ENCODE measurements at places on chromosomes 12 and 14.

GRCh38 chr14:87508333-87508732, 484.6 kb downstream of the GALC start:
- no peak for DNase-seq

DNA sequence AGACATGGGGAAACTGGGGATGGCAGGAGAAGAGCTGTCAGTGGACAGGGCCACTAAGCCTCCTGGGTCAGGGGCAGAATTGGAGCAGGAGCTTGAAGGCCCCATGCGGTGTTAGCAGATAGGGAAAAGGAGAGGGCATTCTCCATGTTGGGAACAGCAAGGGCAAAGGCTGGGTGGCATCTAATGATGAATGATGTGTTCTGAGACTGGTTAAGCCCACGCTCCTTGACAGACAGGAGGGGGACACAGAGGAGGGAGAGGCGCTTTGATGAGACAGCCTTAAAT, 63.0 kb downstream of the CLMN start:
- no peak for DNase-seq

DNA sequence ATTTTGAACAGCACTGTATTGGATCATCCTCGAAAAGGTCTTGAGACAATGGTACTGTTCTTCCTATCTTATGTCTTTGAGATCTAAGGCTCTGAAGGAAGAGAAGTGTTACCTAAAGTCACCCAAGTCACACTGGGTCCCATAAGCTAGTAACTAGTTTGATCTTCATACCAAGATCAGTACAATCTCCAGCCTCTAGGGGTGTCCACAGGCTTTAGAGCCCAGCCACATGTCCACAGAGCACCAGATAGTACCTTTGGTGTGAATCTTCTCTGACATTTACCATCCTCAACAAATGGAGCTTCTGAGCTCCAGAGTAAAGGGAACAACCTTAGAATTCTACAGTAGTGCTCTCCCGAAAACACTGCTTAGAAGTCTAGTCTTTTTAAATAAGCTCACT, 78.7 kb downstream of the KSR2 start:
- DNase-seq, result peak; percentile 9

DNA sequence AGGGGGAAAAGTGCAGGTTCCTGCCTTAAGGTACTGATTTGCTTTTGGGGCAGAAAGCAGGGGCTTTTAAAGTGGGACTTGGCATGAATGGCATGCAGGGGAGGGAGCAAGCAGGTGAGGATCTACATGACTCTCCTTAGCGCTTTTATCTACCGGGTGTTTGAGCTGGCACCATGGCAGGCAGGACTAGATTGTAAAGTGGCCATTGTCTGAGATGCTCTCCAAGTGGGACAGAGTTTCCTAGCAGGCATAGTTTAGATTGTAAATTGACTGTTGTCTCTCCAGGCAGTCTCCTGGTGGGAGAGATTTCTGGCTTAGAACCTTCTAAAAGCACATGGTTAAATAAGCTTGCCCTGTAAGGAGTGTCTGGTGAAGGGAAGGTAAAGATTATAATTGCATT, 5.3 kb upstream of the DICER1 start:
- no peak for DNase-seq

GRCh38 chr12:85872497-85873091, 1.5 kb upstream of the NTS start:
- DNase-seq, result peak; percentile 80

DNA sequence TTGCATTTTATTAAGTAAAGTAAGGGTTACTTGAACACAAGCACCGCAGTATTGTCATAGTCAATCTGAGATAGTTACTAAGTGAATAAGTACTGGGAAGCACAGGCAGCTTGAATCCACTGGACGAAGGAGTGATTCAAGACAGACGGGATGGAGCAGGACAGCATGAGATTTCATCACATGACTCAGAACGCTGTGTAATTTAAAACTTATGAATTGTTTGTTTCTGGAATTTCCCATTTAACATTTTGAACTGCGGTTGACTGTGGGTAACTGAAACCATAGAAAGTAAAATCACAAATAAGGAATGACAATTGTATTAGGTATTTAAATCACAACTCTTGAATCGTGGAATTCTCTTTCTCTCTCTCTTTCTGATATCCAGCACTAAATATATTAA, 1630.4 kb upstream of the SEL1L start:
- no peak for DNase-seq

- no peak for DNase-seq
Measured at GRCh38 chr12:12620730-12621315, 9.1 kb downstream of the CREBL2 start.

DNA sequence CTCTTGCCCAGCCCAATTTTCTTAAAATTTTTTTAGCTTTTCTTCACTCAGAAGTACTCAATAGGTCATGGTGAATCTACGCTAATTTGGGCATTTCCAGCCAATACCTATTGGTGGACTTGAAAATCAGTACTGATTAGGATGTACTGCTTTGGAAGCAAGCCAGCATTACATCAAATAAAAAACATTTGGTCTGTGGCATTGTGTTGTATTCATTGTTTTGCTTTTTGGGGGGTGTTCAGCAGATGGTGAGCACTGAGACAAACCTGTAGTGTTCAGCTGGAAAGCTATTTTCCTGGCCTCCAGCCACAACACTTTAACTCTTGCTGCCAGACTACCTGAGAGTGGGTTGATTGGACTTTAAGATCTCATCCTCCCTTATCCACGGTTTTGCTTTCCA, 4.0 kb downstream of the MAPKAPK5 start:
- no peak for DNase-seq

- DNase-seq, result no peak
Measured at GRCh38 chr12:79522257-79522988, 168.3 kb downstream of the PAWR start.

GRCh38 chr12:24233519-24234246, 284.2 kb upstream of the SOX5 start:
- DNase-seq, result no peak

DNA sequence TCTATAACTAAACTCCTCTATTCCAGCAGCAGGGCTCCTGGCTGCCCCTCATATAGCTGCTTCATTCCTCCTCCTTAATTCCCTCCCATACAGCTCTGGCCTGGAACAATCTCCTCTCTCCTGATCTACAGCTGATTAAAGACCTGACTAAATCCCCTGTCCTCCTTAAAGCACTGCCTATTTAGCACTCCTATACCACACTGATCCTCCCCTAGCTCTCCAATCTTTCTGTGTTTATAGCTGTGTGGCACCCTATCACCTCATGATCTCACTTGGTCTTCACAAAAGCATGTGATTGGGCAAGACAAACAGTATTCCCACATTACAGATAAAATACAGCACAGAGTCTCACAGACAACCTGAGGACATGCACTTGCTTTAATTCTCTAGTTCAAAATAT, 17.4 kb downstream of the FMNL3 start:
- DNase-seq, result peak; percentile 90
